ENCODE measurements at places on chromosomes 2 and 18.

- DNase-seq, result no peak
Measured at GRCh38 chr18:5464251-5464650, 79.5 kb downstream of the EPB41L3 start.

DNA sequence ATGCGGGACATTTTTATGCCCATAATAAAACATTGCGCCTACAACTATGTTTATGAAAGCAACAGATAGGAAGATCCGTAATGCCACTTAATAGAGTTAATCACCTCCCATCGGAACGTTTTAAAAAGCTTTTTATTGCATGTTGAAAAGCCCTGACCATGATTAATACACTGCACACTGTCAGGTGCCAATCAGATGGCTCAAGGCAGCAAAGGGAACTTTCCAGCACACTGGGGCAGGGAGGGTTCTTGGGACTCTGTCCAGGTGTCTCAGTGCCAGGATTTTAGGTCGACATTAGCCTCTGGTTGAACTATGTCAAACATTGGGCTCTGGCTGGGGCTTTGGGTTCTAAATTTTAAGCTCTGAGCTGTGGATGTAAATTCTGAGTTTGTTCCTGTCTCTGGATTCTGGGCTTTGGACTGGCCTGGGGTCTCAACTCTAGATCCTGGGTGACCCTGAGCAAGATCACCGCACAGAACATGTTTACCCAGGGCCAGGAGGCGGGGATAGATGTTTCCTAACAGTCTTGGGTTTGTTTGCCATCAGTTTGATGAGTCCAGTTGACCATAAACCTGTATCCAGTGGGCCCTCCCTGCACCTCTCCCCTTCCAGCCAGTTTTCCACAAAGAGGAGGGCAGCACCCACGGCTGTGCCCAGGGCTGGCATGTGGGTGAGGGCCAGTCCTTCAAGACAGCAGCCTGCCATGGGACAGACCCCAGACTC is 262.7 kb downstream of the ATAD2B start:
- DNase-seq, result no peak

DNA sequence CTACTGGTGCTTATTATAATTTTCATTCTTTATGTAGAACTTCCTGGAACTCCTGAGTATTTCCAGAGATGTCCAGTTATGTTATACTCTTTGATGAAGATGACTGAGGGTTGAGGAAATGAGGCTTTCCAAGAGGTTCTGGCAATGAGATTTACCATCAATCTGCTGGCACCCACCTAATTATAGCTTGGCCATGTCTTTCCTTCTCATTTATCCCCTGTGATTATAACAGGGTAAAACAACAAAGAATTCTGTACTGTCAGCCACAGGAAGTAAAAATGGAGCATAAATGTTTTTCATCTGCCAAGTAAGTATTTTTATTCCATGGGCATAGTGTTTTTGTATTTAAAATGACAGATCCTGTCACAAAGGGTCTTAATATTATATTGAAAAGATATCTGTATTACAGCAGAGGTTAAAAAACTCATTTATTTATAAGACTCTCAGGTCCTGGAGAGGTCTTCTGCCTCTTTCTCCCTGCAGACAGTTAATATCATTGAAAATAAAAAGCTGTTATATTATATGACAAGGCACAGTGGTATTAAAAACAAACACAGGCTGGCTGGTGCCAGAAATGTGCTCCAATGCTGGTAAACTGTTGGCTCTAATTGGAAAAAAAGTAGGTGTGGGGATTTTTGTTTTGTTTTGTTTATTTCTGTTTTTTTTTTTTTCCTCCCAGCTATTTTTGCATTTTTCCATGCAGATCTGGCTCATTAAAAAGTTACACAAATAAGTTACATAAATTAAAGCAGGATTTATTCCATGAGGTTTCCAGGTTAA is 1764.1 kb upstream of the CELF4 start:
- peak; percentile 49 for DNase-seq

- DNase-seq, result no peak
Measured at GRCh38 chr2:214740867-214741395, 68.6 kb downstream of the BARD1 start.

DNA sequence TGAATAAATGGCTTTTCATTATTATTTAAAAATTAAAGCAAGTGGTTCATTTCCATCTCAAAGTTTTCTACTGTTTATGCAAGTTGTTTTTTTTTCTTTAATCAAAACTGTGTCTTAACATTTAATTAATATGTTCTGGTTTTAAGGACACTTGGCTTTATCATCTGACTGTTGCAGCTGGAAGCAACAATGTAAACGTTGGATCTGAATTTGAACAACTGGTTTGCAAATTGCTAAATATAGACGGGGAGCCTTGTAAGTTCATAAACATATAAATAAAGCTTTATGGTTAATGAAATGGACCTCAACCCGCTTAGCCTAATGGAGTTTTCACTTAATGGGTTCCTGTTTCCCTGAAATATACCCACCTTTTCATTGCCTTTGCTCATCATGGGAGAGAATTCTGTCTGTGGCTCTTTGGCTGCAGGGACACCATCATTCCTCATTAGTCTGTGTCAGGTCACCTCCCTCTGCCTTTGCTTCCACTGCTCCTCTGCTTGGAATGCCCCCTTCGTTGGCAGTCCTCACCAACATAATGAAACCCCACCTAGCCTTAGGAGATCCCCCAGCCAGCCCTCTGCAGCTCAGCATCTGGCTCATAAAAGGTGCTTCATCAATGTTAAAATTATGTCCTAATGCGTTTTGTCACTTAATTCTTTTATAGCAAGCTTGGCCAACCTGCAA is 44.2 kb upstream of the DYNC2LI1 start:
- DNase-seq, result no peak

DNA sequence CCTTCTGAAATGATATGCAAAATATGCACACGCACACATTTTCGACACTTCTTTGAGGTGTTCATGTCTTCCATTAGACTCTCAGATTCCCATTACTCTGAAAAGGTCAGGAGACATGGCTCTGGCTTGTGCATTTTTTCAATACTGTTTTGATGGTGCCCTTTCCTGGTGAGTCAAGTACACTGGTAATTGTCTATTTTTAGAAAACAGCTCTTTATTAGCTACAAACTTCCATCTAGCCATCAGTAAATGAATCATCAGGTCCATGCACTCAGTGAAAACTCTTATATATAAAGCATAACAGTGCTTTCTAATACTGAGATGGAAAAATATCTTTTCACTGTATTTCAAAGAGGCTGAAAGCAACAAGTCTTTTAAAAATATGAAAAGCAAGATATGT is 194.9 kb downstream of the GALNT1 start:
- no peak for DNase-seq

DNA sequence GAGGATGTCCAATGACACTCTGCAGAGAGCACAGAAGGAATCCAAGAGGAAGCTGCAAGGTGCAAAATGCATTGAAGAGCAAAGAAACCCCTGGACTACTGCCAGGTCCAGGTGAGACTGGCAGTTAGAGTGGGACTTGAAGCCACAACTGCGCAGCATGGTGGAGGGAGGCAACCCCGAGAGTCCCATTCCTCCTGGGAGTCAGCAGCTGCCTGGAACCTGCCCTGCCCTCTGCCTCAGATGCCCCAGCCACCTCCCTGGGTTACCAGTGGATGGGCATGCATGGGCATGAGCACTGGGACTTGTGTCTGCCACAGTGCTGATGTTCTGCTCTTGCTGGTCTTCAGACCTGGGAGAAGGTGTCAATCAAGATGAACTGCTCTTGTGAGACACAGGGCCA is 43.2 kb downstream of the ANKMY1 start:
- no peak for DNase-seq

DNA sequence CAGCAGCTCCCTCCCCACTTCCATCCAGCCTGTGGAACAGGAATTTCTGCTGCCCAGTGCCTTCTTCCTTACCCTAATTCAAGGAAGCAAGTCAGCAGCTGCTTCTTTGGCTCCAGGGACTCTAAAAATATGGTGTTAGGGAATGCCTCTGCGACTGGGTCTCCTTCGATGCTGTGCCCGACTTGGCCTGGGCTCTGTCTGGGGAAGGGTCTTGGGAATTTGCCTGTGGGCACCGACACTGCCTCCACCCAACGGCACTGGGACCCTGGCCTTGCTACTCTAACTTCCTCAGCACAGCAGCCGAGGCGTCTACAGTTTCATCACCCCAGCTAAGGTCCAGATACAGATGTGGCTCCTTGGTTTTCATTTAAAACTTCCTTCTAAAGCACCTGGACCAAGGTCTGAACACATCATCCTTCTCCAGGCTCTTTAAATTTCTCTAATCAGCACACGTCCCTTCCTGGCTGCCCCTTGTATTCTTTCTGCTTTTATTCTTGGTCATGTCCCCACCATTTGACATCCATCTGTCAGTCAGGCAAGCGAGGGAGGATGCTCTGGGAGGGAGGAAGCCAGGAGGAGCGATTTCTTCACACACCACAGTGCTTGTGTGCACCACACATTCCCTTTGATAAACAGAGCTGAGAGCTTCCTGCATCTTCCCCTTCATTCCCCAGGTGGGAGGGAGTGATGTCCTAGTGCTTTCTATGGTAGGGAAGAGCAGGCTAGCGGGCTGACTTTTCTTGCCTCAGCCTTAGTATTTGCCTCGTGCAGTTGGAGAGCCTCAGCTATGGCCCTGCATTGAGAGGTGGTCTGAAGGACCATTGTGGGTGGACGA is 6.8 kb downstream of the LBH start:
- DNase-seq, result no peak

DNA sequence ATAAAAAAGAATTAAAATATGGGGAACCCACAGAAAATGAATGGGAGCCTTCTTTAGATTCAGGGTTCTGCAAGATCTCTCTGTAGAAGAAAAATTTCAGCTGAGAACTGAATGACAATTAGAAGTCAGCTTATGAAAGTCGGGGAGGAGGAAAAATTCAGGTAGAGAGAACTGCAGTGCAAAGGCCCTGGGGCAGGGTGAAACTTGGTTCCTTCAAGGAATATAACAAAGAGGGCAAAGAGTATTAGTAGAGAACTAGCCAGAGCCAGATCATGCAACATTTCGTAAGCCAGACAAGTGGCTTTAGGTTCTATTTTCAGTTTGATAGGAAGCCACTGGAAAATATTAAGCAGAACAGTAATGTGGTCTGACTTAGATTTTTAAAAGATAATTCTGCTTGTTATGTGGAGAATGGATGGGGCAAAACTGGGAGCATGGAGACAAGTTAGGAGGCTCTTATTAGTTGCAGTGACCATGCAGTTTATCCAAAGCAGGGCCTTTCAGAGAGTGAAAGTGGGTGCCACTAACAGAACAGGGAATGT is 27.9 kb downstream of the RAB27B start:
- DNase-seq, result no peak

DNA sequence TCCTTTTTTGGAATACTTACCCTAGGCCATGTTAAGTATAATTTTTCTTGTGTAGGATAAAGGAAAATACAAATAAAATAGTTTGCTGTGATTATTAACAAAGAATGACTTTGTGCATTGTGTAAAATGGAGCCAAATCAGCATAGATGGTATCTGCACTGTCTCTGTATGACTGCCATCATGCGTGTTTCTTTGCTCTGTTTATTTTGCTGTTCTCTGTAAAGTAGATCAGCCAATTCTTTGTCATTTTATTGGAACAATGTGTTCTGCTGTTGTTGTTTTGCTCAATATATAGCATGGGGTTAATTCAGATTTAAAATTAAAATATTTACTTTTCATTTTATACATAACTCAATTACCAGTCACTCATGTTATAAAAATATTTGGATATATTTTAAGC is 181.3 kb upstream of the UBE2E3 start:
- DNase-seq, result no peak

GRCh38 chr2:54052825-54053718 is 62.3 kb upstream of the ACYP2 start:
- DNase-seq, result no peak

DNA sequence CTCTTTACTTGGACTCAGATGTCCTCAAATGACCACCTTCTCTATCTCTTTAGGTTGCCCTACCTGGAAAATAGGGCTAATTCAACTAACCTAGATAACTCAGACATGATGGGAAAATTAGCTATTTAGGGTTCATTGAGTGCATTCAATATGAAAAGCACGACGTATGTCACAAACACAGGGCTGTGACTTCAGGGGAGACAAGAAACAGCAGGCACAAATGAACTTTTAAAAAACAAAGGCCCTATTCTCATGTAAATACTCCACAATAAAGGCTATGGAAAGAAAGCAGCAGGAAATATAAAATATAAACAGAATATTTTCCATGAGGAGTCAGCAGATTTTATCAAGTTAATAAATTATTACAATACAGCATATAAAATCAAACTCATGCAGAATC is 97.8 kb downstream of the SS18 start:
- no peak for DNase-seq

- DNase-seq, result no peak
Measured at GRCh38 chr2:116917196-116917595, 897.3 kb upstream of the DDX18 start.

DNA sequence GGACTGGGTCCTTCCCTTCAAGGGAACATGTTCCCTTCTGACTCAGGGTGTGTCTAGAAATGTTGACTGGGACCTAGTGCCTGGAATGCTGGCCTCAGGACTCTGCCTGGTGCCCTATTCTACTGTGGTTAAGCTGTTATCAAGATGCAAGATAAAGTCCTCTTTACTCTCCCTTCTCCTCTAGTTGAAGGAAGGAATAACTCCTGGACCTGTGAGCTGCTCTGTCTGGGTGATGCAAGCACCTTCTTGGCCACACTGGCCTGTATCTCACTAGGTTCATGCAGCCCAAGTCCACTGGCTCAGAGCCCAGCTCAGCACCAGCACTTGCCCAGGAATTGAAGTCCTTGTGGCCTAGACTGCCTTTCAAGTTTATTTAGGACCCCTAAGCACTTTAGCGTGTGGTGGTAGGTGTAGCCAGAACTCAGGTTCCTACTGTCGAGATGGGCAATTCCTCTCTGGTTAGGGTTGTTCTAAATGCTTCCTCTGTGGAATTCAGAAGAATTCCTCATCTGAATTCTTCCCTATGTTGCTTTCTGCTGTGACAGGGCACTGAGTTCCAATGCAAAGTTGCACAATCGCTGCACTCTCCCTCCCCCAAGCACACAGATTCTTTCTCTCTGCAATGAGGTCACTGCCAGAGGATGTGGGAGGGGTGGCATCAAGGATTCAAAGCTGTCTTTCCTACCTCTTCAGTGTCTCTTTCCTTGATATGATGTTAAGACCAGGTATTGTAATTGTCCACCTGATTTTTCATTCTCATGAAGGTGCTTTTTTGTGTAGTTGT is 54.7 kb downstream of the VWC2L start:
- DNase-seq, result no peak

GRCh38 chr2:200252265-200253067 is 54.0 kb upstream of the SPATS2L start:
- DNase-seq, result no peak

DNA sequence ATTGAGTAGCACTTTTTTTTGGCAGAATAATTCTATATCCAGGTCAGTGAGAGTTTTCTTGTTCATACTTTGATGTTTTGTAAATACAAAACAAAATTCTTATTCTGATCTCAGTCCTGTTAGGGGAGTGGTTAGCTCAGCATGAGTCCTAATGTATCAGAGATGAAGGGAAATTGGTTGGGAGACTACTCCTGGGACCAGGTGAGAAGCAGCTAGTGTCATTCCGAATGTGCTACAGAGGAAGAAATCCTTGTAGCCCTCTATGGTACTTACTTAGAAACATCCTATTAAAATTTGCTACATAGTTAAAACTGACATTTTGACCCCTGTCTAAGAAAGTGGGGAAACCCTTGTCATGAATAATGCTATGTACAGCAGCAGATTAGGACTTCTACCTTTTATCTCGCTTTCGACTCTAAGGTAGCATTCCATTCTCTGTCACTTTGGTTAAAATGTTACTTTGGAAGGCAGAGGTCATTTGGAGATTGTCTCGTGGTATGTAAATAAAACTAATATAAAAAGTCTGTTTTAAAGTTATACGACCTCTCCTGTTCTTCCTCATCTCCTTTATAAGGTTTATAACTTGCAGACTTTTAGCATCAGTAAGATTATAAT is 65.8 kb downstream of the PARD3B start:
- no peak for DNase-seq

GRCh38 chr2:1975060-1975459 is 230.7 kb upstream of the PXDN start:
- no peak for DNase-seq

Measured in NCI-H2227 treated with DMSO at 0.1 percent for 48 hours (cell line).